ENCODE measurements at places on chromosomes 7 and 10.

DNA sequence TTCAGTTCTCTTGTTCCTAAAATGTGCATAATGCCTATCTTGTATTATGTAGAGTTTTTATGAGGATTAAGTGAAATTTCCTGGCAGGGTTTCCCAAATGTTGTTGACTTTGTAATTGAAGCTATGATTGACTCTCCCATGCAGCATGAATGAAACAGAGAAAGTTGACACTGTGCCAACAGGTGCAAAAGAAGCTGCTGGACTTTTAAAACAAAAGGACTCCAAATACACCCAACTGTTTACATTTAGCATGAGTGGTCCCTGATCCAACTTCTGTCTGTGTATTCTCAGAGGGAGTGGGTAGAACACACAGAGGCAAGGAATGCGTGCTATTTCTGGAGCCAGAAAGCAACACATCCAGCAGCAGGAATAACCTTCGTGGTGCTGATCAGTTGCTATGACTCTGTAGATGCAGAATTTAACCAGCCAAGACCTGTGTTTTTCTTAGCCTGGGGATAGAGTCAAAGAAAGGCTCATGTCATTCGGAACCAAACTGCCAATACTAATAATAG, 14.4 kb upstream of the RBM20 start:
- DNase-seq, result peak; percentile 35

DNA sequence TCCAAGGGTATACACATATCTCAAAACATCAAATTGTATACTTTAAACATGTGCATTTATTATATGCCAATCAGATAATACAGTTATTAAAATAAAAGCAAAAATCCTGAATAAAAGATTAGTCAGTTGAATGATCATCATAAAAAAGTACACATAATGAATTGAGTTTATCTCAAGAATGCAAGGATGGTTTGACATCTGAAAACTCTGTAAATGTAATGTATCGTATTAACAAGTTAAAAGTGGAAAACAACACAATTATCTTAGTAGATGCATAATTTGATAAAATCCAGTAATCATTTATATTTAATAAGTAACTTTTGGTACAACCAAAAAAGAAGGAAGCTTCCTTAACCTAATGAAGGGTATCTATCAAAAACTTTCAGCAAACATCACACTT, 86.6 kb downstream of the COL28A1 start:
- DNase-seq, result no peak

DNA sequence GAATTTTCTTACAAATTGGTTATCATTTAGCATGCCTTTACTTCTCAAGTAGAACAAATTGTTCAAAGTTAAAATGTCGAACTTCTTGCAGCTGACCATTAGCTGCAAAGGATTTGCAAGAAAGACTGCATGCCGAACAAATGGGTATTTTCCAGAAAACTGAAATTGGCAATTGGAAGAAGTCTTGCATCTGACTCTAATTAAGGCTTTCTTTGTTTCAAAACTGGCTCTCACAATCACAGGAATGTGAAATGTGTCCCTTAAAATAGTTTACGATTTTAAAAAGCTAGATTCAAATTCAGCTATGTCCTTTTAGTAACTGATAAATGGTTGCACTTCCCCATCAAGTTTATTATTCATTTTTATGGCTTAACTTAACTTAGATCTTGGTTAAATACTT, 207.9 kb downstream of the ARL4A start:
- peak; percentile 81 for DNase-seq

GRCh38 chr7:131112431-131112830, 215.2 kb upstream of the MKLN1 start:
- DNase-seq, result no peak

- DNase-seq, result no peak
Measured at GRCh38 chr10:87864496-87865059, 1.2 kb downstream of the PTEN start.

- DNase-seq, result peak; percentile 73
Measured at GRCh38 chr10:61757525-61758397, 95.0 kb downstream of the CABCOCO1 start.

GRCh38 chr7:130381468-130382312, 1.4 kb downstream of the CPA1 start:
- DNase-seq, result no peak

DNA sequence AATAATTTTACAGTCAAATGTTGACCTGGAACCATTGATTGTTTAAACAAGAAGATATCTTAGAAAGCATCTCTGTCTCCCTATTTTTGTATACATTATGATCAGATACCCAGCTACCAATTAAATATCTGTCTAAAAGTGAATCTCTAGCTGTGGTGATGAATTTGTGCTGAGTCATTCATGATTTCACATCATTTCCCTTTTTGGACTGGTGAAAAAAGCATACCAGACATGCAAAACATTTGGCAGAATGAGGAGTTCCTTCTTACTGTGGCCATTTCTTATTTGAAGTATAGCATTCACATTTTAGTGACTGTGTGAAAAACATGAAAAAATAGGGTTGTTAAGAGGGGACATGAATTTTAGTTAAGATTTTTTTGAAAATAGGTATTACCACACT, 98.0 kb upstream of the GATA3 start:
- peak; percentile 86 for DNase-seq

GRCh38 chr7:145053781-145054180, 217.9 kb upstream of the TPK1 start:
- DNase-seq, result no peak

- no peak for DNase-seq
Measured at GRCh38 chr7:106405697-106406141, 120.9 kb upstream of the NAMPT start.

GRCh38 chr7:81761821-81762220, 8.0 kb downstream of the HGF start:
- DNase-seq, result no peak

GRCh38 chr10:22712956-22713852, 1.2 kb downstream of the PIP4K2A start:
- DNase-seq, result peak; percentile 27

- DNase-seq, result peak; percentile 74
Measured at GRCh38 chr7:106111655-106112117, 426 bp downstream of the SYPL1 start.

- no peak for DNase-seq
Measured at GRCh38 chr7:135194494-135195095, 16.7 kb downstream of the WDR91 start.

- DNase-seq, result peak; percentile 80
Measured at GRCh38 chr7:80826520-80827238, 92.2 kb downstream of the SEMA3C start.

DNA sequence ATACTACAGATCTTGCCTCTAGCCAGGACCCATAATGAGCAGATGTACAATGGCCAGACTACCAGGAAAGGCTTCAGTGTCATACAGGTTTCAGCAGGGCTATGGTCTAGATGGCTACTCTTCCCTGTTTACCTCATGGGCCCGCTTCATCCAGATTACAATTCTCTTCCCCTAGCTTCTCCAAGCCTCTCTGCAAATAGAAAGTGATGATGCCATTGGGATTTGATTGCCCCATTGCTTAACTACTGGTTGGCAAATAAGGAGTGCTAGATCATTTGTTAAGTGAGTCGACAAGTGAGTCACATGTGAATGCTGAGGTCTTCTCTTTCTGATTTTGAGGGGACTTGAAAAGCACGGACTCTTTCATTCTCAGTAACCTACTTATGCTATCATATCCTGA, 361.5 kb upstream of the LRRTM3 start:
- DNase-seq, result no peak

- DNase-seq, result no peak
Measured at GRCh38 chr7:14209896-14210484, 220.5 kb upstream of the ETV1 start.

DNA sequence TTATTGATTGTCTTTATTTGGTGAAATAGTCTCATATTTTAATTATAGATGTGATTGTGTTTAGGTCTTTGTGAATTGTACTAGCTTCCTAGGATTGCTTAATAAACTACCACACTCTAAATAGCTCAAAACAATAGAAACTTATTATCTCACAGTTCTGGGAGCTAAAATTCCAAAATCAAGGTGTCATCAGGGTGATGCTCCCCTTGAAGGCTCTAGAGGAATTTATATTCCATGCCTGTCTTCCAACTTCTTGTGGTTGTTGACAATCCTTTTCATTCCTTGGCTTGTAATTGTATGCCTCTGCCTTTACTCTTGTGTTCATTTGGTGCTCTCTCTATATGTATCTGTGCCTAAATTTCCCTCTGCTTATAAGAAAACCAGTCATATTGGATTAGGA, 155.3 kb upstream of the AKR1E2 start:
- peak; percentile 90 for DNase-seq

DNA sequence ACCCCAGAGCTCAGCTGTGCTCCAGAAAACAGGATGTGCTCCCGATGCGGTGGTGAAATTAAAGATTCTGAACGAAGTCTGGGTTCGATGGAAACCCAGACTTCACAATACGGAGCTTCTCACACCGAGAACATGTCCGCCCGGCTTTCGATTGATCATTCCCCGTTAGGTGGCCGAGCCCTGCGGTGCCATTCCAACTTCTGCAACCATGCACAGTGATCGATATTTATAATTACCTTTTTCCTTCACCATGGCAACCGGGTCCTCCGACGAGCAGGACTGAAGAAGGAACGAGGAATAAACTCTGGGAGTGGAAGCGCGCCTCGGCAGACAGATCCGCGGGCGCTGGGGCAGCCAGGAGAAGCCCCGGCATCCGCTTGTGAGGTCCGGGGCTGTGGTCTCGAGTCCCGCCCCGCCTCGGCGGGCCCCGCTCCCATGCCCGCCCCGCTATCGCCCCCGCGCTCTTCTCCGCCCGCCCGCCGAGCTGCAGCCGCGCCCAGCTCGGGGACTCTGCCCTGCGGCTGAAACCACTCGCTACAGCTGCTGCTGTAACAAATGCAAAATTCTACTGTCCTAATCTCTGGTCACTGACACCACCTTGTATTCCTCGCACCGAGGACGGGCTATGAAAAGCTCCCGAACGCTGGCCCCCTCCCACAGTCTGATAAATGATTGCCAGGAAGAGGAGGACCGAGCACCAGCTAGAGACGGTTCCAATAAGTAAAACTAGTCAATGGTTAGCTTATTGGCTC, 26.2 kb downstream of the ABLIM1 start:
- DNase-seq, result no peak

GRCh38 chr10:121532292-121532864, 65.9 kb downstream of the FGFR2 start:
- DNase-seq, result no peak

- DNase-seq, result no peak
Measured at GRCh38 chr7:137913985-137914384, 67.2 kb upstream of the DGKI start.

- peak; percentile 85 for DNase-seq
Measured at GRCh38 chr10:16847644-16848043, 30.4 kb upstream of the RSU1 start.

DNA sequence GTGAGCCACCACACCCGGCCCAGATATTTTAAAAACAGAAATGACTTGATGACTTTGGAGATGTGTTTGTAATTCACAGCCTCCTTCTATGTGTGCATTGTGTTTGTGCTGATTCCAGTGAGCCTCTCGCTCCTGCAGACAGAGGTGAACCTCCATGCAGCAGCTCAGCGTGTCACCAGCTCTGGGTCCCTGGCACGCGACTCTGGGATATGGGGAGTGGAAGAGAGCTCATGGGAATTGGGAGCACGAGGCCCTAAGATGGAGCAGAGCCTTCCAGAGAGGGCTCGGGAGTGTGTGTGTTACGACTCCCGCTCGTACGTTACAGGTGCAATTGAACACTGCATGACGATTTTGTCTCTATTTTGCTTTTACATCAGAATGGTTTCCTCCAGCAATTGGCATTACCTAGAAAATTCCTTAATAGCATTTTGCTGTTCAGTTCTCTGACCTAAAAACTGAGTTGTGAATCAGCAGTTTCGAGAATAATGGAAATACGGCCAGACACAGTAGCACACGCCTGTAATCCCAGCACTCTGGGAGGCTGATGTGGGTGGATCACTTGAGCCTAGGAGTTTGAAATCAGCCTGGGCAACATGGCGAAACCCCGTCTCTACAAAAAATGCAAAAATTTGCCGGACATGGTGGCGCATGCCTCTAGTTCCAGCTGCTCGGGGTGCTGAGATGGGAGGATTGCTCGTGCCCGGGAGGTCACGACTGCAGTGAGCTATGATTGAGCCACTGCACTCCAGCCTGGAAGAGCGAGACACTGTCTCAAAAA, 204.6 kb downstream of the CUX1 start:
- DNase-seq, result no peak

DNA sequence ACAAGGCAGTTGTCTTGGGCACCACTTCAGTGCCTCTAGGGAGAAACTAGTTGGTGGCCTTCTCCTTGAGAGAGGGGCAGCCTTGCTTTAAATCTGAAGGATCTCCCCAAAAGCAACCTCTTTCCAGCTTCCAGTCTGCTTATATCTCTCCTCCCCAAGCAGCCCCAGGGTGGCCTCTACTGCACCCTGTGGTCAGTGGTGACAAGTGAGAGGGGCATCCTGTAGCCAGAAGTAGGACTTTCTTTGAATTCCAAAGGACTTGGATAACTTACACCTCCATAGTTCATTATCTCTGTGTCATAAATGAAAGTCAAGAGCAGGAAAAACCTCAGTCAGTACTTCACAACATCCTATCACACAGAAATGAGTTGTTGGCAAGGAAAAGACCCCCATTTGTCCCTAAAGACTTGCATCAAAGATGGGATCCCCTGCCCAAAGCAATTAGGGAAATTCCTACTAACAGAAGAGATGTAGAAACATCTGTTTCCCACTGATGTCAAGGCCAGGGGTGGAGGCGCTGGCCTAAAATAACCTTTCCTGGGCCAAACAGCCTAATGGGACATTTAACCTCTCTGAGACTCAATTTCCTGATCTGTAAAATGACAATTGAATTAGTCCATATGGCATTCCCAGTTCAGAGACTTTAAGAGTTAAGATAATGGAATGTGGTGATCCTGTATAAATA, 44.0 kb upstream of the ANKRD1 start:
- DNase-seq, result peak; percentile 33

GRCh38 chr10:6014241-6014761, 37.0 kb upstream of the IL15RA start:
- DNase-seq, result peak; percentile 39

- DNase-seq, result no peak
Measured at GRCh38 chr7:602341-603141, 82.9 kb upstream of the PDGFA start.

DNA sequence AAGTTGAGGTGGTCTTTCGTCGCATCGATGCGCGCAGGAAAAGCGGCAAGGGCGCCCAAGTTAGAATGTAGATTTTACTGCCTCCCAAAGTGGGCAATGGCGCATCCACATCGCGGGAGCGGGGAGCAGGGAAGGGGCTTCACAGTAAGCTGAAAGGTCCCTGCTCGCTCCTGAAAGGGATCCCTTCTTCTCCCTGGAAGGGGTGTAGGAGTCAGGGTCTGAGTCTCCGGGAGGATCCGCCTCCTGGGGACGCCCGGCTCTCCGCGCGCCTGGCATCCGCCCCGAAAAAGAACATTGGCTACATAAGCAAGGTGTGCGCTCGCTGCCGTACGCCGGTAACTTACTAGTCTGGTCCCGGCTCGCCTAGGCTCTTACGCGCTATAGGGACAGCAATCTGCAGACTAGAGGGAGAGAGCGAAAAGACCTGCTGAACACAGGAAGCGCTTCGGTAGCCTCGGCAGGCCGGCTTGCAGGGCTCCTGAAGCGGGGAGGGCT, 804 bp downstream of the UNC5B start:
- DNase-seq, result peak; percentile 82

DNA sequence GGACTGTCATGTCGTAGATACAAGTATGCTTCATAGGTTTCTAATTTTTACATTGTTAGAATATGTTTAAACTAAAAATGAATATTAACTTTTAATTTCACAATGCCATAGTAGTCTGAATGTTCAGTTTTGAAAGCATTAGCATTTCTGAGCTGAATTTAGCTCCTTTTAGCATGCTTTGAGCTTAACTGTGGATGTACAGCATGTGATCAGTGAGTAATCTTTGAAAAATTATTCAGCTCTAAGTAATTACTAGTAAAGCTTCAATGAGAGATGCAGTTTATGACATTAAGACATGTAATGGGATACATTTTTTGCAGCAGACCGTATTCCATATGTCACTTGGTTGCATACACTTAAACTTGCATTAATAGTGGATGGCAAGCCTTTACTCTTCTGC, 114.1 kb upstream of the WNT16 start:
- DNase-seq, result no peak

Data from AG10803 (cell line).